ENCODE measurements at places on chromosomes 5 and 9.

GRCh38 chr9:105218673-105219072, 25.8 kb upstream of the SLC44A1 start:
- no peak for DNase-seq

GRCh38 chr5:65825408-65826328, 100.7 kb upstream of the ERBIN start:
- DNase-seq, result peak; percentile 11

GRCh38 chr5:55742778-55743177, 4.9 kb downstream of the DDX4 start:
- no peak for DNase-seq

DNA sequence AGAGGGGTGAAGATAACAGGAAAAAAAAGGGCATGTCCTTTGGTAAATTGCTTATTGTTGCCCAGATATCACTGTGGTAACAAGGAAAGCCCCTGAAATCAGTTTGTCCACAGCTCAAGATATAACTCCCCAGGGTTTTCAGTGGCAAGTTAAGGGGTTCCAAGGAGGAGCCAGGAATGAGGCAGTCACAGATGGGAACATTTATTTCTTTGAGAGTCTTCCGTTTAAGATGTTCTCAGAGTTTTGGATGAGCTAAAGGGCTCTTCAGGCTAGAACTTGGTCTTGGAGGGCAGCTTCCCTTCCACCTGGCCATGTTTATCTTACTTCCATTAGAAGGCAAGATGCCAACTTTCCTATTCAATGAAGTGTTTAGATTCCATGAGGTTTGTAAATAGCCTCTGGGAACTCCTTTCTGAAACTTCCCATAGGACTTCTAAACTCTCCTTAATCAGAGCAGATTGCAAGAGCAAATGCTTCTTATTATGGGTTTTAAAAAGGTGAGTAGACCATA, 277.6 kb upstream of the TNC start:
- no peak for DNase-seq

GRCh38 chr5:61394793-61395192, 62.7 kb downstream of the ZSWIM6 start:
- DNase-seq, result no peak

GRCh38 chr5:76081811-76082771, 1.1 kb upstream of the SV2C start:
- no peak for DNase-seq

DNA sequence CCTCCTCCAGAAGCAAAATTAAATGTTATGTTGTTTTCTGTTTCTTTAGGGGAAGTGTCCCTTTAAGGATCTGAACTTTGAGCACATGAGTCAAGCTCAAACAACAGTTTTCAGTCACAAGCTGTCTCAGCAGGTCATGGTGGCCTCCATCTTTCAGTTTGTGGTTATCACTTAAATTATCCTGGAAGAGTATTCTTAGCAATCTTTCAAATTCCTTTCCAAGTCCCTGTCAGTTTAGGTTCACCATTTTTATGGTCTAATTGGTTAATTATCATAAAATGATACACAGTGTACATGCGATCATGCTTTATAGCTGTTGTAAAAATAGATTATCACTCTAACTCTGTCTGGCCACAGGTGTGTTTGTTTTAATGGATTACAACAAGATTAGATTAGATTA, 43.1 kb upstream of the SELENOP start:
- no peak for DNase-seq

- DNase-seq, result no peak
These were observed 166.1 kb downstream of the MACROH2A1 start for GRCh38 chr5:135232958-135233357.

DNA sequence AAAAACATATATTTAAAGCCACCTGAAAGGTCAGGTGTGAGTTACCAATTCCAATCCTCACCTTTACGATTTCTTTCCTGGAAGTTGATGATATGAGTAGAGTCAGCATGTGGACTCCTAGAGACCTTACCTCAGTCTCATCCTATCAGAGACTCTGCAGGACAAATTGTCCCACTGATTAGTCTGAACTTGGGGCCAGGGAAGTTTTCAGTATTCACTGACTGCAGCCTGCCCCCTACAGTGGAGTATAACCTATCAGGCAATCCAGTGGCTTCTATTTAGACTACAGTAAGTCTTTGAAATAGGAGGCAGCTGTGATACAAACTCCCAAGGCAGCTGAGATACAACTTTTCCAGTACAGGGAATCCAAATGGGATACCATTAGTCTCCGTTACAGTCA, 449.4 kb upstream of the CDH10 start:
- DNase-seq, result no peak

GRCh38 chr9:137390553-137391410, 32.2 kb downstream of the EXD3 start:
- DNase-seq, result peak; percentile 89

DNA sequence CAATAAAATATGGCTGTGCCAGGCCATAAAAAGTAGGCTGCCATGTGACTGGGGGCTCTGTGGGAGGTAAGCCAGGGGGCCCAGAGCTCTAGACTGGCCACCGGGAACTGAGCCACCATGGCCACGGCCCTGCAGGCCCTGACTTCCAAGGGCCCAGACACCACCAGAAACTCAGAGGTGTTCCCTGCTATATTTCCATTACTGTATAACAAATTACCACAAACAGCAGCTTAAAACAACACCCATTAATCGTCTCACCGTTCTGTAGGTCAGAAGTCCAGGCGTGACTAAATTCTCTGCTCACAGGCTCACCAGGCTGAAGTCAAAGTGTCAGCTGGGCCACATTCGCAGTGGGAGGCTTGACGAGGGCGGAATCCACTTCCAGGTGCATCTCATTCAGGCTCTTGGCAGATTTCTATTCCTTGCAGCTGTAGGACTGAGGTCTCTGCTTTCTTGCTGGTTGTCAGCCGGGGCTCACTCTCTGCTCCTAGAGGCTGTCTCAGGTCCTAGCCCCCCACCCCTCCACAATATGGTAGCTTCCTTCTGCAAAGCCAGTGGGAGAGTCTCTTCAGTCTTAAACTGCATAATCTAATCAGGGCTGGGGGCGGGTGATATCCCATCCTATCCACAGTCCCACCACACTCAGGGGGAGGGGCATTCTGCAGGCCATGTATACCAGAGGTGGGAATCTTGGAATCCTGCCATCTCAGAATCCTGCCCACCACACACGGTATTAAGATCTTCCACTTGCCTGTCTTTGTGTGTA, 125.4 kb downstream of the C5orf15 start:
- no peak for DNase-seq

- DNase-seq, result no peak
These were observed 177.3 kb upstream of the DMAC1 start for GRCh38 chr9:7976856-7977255.

DNA sequence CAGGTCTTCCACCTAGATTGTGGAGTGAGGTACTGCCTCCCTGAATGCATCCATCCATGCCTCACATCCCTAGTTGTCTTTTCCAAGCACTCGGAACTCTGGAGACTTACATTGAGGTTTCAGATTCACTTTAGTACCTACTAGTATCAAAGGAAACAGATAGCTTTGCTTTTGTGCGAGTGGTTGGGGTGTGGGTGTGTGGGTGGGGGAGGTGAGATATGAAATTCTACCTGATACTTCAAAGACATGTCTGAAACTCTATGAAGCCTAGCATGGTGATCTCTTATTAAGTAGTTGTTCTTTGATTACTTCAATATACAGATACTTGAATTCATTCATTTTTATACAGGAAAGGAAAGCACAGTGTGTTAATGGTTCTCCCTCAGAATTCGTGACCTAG, 64.4 kb downstream of the MCCC2 start:
- no peak for DNase-seq

GRCh38 chr5:7412409-7412808, 16.5 kb downstream of the ADCY2 start:
- DNase-seq, result no peak

GRCh38 chr9:73219985-73220626, 68.4 kb downstream of the ANXA1 start:
- DNase-seq, result no peak

GRCh38 chr9:88976890-88977257, 14.4 kb upstream of the S1PR3 start:
- DNase-seq, result no peak

DNA sequence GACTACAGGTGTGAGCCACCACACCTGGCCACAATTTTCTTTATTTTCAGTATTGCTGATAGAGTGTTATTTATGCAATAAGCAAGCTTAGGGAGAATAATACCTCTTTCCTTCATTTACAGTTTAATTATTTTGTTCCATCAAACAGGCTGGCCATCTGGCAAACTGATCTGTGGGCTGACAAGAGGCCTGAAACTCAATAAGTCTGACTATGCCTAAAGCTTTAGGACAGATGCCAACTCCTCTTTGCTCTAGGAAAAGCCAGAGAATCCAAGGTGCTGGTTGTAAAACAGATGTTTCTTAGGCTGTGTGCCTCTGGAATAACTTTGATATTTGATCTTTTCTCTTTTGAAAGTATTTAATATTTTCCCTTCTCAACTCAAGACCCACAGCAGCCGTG, 98.4 kb downstream of the TARS1 start:
- no peak for DNase-seq

DNA sequence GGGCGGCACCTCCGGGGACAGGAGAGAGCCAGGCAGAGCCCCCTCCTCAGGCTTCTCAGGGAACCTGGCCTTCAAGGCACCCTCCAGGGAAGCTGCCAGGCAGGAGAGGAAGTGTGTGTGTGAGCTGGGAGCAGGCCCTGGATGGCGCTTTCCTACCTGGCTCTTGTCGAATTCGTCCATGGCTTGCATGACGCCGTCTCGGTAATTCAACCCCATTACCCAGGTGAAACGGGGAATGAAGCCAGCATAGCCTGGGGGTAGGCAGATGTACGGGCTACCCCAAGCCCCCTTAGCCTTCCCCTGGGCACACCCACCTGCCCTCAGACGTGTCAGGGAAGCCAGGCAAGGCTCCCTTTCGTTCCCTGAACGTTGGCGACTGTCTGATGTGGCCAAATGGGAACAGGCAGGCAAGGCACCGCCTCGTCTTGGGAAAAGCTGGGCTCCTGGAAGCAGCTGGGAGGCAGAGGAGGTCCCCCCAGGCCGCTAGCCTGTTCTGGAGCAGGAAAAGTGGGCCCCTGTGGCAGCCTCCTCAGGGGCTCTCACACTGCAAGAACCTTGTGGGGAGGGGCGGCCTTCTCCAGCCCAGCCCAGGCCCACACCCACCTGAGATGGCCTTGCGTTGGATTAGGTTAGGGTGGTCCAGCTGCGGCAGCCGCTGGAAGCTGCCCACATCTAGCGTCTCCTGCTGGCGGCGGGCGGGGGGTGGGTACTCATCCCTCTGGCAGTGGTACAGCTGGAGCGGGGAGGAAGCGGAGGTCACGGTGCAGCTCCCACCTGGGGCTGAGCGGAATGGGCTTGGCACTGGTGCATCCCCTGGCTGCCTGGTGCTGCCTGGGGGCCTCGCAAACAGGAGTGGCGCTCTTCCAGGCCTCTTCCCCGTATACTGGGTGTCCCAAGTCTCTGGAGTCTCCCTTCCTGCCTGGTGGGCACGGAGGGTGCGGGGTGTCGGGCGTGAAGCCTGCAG, 3.7 kb downstream of the TUBB4B start:
- no peak for DNase-seq

DNA sequence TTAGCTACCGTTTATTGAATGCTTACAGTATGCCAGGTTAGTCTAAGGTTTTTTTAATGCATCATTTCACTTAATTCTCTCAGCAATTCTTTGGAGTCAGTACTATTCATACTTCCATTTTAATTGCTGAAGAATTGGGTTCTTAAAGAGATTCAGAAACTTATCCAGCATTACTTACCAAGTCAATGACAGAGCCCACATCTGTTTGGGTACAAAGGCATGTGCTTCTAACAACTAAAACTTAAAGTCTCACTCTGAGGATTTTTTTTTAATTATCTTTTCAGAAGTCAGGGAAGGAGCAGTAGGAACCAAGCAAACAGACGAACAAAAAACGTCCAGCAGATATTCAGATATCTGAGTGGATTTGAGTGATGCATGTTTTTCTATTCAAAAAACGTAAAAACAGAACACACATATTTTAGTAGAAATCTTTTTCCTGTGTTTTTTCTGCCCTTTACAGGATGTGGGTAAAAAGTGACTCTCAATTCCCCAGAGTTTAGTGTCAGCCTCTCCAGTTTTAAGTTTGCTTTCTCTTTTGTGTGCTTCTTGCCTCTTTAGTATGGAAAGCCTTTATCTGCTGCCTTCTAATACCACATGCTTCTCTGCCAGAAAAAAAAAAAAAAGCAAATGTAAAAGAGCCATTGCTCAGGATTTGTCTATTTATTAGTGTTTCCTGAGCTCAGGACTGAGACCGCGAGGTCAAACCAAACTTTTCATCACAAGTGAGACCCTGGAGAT, 118.0 kb downstream of the PRKACG start:
- peak; percentile 60 for DNase-seq
